Suppressor macrophage (primary cell): ENCODE measurements at places on chromosomes 5 and 9.

DNA sequence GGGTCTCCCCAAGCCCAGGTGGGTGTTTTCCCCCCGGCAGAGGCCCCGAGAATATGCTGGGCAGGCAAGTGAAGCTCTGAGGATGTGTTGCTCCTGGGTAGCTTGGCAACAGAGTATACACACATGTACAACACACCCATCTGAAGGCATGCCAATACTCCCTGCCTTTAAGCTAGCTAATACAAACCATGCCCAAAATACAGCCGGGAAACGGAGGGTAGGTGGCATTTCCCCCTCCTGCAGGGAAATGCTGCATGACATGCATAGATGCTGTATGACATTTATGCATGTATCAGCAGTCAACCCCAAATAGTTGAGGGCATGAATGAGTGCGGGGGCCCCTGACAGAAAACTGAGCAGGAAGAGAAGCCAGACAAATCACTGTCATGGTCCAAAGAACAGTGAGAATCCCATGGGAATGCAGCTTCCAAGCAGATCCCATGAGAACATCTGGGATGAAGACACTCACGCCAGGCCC is 614.1 kb downstream of the EBF1 start:
- no peak for DNase-seq

- no peak for DNase-seq
These were observed 262.8 kb downstream of the PAPPA start for GRCh38 chr9:116416421-116416820.

GRCh38 chr5:110371725-110372041 is 354.8 kb downstream of the TMEM232 start:
- peak; percentile 55 for DNase-seq

GRCh38 chr5:173204185-173204979 is 30.6 kb downstream of the NKX2-5 start:
- peak; percentile 64 for DNase-seq

GRCh38 chr9:92147030-92147851 is 32.0 kb upstream of the SPTLC1 start:
- DNase-seq = peak; percentile 53

- DNase-seq = no peak
These were observed 19.7 kb upstream of the RIC1 start for GRCh38 chr9:5609226-5609596.

GRCh38 chr9:75185585-75186170 is 97.4 kb downstream of the OSTF1 start:
- peak; percentile 18 for DNase-seq

DNA sequence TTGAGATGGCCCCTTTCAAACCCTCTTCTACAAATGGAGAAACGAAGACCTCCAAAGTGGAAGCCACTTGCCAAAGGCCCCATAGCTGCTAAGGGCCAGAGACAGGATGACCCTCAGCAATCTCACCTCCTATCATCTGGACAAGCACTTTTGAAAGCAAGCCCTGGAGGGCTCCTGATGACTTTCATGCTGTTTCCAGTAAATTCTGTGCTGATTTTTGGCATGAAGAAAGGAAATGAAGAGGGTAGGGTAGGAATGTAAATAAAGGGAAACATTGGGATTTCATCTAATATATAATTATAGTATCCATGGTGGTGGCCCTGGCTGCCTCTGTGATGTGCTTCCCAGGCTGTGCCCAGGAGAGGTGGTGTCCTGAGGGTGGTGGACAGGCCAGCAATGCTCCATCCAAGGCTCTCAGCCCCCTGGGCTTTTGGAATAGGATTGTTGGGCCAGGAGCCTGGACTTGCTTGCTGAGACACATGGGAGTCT is 208.0 kb upstream of the TRIM32 start:
- no peak for DNase-seq

GRCh38 chr5:173281910-173282309 is 46.3 kb downstream of the STC2 start:
- DNase-seq = peak; percentile 14
